Activated CD8-positive, alpha-beta memory T cell treated with anti-CD3 and anti-CD28 coated beads for 4 hours (primary cell): ENCODE measurements at places on chromosomes 2 and 18.

GRCh38 chr2:46525522-46526155, 46.3 kb downstream of the TMEM247 start:
- no peak for DNase-seq

DNA sequence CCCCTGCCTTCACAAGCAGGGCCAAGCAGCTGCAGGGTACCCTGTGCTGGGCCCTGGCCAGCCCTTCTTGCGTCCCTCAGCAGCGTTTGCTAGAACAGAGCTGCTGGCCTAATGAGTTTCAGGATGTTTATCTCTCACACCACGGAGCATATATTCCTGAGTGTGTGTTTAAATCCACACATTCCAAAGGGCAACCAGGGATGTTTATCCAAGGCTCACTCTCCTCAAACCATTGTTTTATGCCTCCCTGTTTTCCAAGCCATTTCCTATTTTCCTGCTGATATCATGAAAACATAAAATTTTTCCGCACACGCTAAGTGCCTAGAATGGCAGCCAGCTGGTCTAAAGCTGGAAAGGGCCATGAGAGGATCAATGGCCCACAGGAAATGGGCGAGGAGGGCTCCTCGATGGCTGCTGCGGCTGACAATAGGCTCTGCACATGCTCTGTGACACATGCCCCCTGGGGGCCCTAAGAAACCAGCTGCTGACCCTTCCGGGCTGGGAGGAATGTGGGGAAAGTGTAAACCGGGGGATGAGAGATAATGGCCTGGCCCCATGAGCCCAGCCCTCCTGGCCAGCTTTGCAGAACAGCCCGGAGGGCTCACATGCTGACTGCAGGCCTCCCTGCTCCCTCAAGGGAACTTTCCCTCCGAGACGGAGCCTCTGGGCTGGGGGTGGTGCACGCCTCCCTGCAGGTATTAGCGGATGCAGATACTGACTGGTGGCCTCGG, 194.0 kb downstream of the NDUFA10 start:
- no peak for DNase-seq

- DNase-seq, result no peak
Observed at GRCh38 chr2:184677171-184677570, 78.8 kb downstream of the ZNF804A start.

DNA sequence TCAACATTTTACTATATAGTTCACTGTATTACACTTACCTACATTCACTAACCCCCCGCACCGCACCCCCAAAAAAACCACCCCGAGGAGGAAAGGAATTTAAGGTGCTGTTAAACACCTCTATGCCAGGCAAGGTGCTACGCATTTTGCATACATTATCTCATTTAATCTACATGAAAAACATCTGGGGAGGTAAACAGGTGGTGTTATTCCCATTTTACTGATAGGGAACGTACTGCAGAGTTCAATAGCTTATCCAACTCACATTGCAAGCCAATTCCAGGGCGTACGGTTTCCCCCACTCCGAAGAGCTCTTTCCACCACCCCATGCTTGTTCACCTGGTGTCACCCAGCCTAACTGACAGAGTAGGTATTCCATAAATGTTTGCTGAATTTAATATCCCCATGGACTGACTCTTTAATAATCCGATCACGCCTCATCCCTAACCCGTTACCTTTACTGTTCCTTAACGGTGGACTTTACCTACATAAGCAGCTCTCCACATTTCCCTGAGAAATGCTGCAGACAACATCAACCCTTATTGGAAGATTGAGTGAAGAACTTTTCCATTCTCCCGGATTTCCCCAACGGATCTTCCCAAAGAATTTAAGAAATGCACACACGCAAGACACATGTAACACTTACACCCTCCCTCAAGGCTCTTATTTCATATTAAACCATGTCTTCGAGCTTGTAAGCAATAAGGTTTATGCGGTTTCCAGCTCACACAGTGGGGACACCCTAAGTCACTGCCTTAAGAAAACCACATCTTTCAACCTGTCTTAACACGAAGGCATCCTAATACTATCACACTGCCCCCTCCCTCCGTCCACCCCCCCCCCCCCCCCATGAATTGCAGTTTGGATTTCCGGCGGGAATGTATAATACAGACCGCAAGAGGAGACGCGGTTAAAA, 1.2 kb downstream of the RAPH1 start:
- no peak for DNase-seq

- no peak for DNase-seq
Observed at GRCh38 chr2:9269695-9270360, 63.2 kb downstream of the ASAP2 start.

GRCh38 chr18:40473221-40474029, 1481.6 kb upstream of the PIK3C3 start:
- DNase-seq, result no peak

- DNase-seq, result no peak
Observed at GRCh38 chr2:15010346-15010745, 377.8 kb downstream of the LRATD1 start.

- DNase-seq, result no peak
Observed at GRCh38 chr2:26399771-26400376, 1.8 kb upstream of the DRC1 start.

DNA sequence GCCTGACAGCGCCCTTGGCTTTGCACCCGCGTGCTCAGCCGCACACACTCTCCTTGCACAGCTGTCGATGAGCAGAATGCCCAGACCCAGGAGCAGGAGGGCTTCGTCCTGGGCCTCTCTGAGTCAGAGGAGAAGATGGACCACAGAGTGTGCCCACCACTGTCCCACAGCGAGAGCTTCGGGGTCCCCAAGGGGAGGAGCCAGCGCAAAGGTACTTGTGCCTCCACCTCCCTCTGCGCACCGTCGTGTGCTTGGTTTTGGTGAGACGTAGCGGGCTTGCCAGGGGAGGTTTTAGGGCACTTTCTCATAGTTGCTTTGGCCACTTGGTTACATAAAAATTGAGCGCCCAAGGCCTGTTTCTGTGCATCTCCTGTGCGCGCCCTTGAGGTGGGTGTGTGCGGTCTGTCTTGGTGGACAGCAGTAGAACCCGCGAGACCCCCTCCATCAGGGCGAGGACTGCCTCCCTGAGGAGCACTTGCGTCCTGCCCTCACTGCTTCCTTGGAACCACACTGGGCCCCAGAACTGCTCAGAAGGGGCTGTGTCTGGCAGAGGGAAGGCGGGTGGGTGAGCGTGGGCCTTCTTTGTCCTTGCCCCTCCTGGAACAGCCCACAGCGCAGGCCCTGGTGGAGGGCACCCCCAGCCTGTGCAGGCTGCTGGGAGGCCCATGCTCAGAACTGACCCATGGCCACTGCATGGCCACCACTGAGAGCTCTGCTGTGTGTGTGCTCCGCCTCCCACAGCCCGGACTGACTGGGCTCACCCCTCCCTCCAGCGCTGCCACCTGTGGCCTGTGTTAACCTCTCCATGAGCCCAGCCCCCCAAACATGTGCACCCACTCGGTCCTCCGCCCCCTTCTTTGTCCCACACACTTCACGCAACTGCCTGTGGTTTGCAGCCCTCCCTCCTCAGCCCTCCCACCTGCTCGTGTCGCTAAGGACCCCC, 95.9 kb downstream of the DGKD start:
- DNase-seq, result no peak

DNA sequence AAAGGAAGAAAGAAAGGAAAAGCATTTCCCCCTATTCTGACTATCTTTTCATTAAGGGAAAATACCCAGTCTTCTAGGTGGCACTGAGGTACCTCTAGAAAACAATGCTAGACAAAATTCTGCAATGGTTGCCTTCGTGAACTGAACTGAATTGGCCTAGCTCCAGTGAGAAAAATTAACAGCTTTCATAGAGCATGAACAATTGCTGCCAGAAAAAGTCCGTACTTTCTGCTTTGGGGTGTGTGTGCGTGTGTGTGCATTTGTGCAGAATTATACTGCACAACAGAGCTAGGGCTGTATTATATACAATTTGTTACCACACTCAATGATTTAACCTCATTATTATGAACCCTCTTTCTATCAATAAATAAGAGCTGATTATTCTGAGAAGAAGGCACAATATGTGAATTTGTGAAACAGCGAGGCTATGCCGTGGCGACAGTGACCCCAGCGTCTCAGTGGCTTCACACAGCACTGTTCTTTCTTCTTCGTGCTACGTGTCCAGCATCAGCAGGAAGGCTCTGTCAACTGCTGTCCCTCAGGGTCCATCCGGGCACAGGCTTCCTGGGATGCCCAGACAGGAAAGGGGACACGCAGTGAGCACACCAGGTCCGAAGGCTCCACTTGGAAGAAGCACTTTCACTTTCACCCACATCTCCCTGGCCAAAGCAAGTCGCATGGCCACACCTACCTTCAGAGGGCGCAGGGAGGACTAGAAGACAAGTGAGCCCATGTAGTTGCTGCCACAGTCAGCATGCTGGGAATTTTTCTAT, 47.5 kb downstream of the PTGR3 start:
- no peak for DNase-seq

DNA sequence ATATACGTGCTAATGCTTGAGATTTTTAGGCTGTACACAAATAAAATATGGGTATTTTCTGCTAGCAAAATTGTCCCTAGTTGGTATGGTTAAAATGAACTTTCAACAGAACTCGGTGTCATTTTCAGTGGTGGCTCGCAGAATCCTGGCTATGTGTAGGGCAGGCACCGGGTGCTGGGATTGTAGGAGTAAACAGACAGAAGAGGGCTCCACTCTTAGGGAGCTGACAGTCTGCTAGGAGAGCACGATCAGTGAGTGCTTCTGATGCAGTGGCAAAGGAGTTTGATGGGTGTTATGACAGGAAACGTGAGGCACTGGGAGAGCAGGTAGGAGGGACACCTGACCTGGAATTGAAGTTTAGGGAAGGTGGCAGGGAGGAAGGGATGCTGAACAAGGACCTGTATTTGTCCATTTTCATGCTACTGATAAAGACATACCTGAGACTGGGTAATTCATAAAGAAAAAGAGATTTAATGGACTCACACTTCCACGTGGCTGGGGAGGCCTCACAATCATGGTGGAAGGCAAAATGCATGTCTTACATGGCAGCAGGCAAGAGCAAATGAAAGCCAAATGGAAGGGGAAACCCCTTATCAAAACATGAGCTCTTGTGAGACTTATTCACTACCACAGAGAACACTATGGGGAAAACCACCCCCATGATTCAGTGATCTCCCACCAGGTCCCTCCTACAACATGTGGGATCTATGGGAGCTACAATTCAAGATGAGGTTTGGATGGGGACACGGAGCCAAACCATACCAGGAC, 105.4 kb upstream of the LCLAT1 start:
- no peak for DNase-seq

DNA sequence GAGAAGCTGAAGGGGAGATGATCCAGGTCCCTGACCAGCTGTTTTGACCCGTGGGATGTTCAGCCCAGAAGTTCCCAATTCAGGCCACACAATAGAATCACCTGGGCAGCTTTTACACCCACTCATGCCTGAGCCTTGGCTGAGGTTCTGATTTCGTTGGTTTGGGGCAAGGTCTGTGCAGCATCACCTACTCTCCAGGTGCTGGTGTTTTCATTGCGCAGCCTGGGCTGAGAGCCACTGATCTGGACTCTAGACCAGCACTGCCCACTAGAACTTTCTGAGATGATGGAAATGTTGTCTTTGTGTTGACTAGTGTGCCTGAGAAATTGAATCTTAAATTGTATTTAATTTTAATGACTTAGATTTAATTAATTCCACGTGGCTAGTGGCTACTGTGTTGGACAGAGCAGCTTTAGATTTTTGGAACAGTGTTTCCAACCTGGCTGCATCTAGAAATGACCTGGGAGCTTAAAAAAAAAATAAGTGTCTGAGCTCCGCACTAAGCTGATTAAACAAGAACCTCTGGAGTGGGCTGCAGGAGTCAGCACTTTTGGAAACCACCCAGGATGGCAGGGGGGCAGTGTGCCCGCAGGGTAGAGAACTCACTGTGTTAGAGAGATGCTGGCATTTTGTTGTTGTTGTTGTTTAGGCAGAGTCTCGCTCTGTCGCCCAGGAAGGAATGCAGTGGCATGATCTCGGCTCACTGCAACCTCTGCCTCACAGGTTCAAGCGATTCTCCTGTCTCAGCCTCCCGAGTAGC, 33.7 kb downstream of the DYSF start:
- DNase-seq, result no peak

DNA sequence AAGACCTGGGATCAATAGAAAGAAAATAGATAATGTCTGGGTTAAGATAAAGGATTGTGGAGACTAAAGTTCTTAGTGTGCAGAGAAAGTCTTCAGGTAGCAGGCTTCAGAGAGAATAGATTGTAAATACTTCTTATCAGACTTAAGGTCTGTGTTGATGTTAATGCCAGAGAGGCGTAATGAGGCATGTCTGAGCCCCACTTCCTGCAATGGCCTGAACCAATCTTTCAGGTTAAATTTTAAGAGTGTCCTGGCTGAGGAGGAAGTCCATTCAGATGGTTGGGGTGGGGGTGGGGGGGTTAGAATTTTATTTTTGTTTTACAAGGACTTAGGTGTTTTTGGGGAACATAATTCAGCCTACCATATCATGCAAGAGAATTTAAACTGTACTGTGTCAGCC, 129.5 kb downstream of the EVA1A start:
- DNase-seq, result no peak

GRCh38 chr2:32884346-32884745, 62.4 kb upstream of the LTBP1 start:
- DNase-seq, result no peak

DNA sequence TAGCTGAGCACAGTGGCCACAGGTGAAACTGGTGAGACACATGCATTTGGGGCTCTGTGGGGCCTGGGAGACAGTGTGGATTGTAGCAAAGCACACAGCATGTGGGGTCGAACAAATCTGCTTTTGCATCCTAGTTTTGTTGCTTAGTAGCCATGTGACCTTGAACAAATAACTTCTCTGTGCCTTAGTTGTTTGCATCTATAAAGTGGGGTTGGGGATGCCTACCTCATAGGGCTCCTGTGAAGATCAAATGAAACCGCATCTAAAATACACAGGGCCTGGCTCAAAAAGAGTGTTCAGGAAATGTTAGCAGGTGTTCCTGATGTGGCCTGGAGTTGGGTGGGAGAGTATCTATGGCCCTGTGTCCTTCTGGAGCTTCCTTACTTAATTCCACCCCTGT, 30.3 kb upstream of the CATIP start:
- no peak for DNase-seq

GRCh38 chr2:215920244-215921100, 92.9 kb downstream of the MREG start:
- peak; percentile 7 for DNase-seq

- DNase-seq, result no peak
Observed at GRCh38 chr2:85577386-85578242, at the start of gene VAMP8. Gene VAMP8 (plus strand): TSS chr2:85577586. CDS start chr2:85577647, 61 bp downstream.

DNA sequence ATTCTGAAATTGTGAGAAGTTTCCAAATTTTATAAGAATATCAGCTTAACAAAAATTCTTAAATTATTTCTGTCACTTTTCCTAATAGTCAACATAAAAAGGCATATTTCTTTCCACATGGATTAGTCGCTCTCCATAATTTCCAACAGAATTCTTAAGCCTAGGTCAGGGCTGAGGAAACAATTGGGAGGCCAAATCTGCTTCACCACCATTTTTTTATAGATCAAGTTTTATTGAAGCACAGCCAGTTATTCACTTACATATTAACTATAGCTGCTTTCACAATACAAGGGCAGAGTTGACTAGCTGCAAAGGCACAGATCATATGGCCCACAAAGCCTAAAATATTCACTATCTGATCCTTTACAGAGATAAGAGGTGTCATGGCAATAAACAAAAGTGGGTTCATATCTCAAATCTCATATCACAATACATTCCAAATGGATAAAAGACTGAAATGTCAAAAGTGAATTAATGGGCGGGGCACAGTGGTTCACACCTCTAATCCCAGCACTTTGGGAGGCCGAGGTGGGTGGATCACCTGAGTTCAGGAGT, 18.7 kb downstream of the MEMO1 start:
- DNase-seq, result no peak
